CD4-positive, alpha-beta T cell treated with Interleukin-17A for 1 hour (primary cell): ENCODE measurements at places on chromosomes 1 and 21.

- no peak for DNase-seq
Observed at GRCh38 chr1:2405588-2406295, 6.6 kb downstream of the PEX10 start.

DNA sequence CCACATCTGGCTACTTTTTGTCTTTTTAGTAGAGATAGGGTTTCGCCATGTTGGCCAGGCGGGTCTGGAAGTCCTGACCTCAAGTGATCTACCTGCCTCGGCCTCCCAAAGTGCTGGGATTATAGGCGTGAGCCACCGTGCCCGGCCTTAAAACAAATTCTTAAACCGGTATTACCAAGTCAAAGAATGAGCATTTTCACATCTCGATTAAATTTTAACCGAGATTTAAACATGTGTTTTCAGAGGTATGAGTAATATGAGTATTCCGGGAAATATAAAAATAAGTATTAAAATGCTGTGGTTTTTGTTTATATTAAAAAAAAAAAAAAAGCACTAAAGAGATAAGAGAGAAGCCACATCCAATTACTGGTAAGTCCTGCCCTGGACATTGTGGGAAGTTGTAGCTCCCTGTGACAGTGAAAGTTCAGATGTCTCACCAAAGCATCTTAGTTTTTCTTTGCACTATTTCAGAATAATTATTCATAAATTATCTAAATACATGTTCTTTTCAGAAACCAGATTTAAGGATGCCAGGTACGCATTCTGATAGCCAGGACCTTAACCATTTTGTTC lies 24.9 kb downstream of the ZNF281 start:
- DNase-seq: no peak

DNA sequence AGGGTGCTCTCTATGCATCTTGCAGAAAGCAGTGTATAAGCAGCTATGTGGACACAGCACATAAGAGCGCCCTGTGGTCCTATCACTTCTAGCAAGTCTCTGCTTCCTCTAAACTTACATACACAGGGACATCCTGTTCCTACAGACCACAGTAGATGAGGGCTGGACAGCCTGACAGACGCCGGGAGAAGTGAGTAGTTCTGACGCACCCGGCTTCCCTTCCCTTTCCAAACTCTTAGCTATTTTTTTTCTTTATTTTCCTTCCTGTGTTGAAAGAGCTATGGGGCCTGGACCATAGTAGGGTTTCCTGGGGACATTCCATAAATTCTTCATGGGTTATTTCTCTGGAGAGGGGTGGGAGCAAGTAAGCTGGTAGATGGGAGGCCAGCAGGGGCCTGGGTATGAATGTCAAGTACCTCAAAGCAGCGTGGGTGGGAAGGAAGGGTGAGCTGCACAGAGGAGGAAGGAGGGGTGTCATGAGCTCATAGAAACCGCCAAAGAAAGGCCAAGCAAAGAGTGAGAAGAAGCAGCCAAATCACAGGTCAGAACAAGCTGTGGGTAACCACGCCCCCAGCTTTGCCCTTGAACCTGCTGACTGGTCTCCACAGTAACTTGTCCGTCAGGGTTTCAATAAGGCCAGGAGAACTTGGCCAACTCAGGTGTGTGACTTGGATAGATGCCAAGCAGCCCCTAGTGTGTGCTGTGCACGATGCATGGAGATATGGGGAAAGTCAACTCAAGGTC lies 36.6 kb downstream of the PLXNA2 start:
- DNase-seq: no peak

GRCh38 chr1:240598216-240599001 lies 13.5 kb downstream of the GREM2 start:
- DNase-seq: no peak

DNA sequence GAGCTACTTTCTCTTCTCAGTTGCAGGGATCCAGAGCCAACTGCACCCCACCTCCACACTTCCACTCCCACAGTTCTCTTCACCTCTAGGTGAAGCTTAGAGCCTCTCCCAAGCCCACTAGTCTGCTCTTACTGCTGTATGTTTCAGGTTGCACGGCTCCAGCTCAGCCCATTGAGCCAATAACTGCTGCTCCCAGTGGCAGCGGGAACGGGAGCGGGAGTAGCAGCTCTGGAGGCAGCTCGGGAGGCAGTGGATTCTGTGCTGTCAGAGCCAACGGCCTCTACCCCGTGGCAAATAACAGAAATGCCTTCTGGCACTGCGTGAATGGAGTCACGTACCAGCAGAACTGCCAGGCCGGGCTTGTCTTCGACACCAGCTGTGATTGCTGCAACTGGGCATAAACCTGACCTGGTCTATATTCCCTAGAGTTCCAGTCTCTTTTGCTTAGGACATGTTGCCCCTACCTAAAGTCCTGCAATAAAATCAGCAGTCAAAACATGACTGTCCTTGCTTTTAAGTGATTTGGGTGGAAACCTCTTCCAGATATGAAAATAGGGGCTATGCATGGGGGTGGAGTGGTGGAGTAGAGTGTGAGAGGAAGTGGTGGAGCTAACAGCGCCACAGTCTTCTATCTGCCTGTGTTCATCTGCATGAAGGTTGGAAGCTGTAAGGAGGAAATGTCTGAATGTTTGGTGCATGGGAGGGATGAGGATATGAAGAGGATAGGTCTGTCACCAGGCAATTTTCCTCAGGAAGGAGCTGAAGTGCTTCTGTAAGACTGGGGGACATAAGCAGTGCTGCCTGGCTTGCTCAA lies 29.6 kb downstream of the CHIA start:
- DNase-seq: no peak

DNA sequence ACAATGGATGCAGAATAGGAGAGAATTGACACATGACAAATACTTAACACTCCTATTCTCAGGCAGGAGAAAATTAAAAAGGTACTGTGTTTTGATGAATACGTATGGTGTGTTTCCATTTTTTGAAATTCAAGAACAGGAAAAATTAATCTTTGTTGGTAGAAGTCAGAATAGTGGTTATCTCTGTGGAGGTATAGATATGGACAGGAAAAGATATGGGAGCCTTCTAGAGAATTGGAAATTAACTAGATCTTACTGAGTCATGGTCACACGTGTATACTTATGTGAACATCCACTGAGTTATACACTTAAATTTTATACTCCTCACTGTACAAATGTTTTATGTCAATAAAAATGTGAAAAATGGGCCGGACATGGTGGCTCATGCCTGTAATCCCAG lies 9.9 kb upstream of the TUT4 start:
- DNase-seq: no peak

GRCh38 chr1:207316622-207317391 lies 4.7 kb upstream of the CD55 start:
- no peak for DNase-seq

GRCh38 chr1:64875101-64875500 lies 91.2 kb downstream of the JAK1 start:
- no peak for DNase-seq

GRCh38 chr21:43665879-43666278 lies 6.5 kb downstream of the RRP1B start:
- DNase-seq: no peak

- no peak for DNase-seq
Observed at GRCh38 chr1:98949166-98949565, 55.5 kb downstream of the PLPPR5 start.

DNA sequence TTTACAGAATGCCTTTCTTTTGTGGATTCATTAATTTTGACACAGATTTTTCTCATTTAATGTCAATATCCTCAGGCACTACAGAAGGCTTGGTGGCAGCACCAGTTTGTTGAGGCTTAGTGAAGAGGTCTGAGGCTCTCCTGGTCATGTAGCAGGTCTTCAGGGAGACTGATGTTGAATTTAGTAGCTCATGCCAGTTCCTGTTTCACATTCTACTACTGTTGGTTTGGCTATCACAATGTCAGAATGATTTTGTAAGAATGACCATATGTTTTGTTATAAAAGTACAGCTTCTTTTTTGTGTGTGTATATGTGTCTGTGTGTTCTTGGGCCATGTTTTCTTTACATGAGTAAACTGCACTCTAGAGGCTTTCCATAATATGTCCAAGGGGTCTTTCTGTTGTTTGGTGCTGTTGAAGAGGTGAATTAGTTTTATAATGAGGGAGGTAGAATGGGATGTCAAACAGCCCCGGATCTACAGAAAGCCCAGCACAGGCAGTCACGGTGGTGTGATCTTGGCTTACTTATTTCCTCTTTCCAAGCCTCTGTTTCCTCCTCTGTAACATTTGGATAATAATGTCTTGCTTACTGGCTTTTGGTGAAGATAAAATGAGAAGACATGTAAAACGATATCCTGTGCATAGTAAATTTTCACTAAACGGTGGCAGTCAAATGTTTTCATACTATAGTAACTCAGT lies 32.0 kb downstream of the C1orf21 start:
- DNase-seq: no peak

GRCh38 chr1:16300436-16300835 lies 51.8 kb downstream of the FBXO42 start:
- DNase-seq: no peak

- no peak for DNase-seq
Observed at GRCh38 chr1:210499956-210500355, 171.3 kb downstream of the HHAT start.

DNA sequence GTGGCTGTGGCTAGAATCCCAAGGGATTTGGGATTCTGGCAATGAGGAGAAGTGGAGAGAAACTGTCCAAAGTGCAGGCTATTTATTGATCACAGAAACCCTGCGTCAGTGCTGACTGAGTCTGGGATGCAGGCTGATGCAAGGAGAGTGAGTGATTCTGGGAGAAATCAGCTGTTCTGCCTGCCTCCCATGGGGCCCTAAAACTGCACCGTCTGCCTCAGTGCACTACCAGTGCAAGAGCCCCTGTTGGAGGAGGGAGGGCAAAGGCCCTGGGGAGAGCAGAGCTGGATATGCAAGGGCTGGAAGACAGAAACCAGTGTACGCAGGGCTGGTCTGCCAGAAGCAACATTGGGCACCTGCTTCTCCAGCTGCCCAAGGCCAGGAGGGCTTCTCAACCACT lies 42.6 kb downstream of the C1orf198 start:
- no peak for DNase-seq

DNA sequence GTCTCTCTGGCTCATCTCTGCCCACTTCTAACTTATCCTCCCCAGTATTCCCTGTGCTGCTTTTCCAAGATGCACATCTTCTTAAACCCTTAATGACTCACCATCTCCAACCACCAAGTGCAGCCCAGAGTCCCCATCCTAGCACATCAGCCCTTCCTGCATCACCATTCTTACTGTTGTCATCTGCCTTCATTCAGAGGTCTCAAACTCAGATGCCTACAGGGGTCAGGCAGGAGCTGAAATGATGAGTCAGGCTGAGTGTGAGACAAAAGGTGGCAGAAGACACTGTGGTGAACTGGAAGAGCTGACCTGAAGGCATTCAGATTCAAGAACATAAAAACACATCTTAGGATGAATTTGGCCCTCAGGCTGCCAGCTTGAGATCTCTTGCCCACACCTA lies 34.6 kb downstream of the OLFML2B start:
- no peak for DNase-seq

DNA sequence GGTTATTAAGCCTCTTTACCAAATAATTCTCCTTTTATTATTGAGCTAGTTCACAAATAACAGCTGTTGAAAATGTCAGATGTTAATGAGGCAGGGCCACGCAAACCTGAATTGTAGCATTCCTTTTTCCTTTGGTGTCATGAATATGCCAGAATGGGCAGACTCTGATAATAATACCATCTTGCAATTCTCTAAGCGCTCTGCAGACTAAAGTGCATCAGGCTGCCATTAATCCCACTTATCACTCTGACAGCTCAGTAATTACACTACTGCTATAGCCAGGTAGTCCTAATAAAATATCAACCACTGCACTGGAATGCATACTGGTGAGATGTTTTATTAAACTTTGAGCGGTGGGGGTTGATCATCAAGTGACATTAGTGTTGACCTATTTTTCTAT lies 177.7 kb downstream of the DPYD start:
- no peak for DNase-seq

DNA sequence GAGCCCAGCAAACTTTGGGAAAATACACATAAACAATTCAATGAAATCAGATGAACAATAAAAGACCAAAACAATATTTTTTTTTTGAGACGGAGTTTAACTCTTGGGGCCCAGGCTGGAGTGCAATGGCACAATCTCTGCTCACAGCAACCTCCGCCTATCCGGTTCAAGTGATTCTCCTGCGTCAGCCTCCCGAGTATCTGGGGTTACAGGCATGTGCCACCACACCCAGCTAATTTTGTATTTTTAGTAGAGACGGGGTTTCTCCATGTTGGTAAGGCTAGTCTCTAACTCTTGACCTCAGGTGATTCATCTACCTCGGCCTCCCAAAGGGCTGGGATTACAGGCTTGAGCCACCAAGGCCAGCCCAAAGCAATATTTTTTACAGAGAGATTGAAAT lies 1588.5 kb downstream of the BRINP3 start:
- no peak for DNase-seq

- DNase-seq: no peak
Observed at GRCh38 chr1:202632241-202632640, 78.0 kb downstream of the SYT2 start.

DNA sequence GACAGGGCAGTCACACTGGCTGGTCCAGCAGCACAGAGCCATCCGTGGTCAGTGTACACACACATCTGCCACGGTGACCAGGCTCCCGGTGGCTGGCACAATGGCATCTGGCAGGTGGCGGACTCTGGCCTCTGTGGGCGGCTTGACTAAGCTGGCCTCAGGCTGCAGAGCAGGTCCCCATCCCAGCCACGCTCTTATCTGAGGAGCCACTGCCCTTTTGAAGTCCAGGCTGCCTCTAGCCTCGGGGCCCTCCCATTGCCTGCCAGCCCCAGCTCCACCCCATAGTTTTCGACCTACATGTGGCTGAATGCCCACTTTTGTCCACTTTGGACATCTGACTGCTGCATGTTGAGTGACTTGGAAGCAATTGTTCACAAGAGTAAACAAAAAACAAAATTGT lies 29.9 kb upstream of the EDN2 start:
- DNase-seq: no peak

DNA sequence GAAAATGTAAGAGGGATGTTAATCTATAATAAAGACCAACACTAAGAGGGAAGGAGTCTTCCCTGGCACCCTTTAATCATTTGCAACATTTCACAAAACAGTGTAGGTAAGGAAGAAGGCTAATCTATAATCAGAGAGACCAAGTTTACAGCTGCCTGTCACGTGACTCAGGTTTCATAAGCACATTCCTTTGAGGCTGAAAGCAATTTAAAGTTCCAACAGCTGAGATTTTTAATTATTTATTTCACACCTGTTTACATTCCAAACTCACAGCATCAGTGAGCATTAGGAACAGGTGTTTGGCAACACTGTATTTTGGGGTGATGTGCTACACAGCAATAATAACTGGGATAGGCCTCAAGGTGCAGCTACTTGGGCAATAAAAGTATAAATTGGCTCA lies 75.7 kb upstream of the PGBD5 start:
- DNase-seq: no peak

DNA sequence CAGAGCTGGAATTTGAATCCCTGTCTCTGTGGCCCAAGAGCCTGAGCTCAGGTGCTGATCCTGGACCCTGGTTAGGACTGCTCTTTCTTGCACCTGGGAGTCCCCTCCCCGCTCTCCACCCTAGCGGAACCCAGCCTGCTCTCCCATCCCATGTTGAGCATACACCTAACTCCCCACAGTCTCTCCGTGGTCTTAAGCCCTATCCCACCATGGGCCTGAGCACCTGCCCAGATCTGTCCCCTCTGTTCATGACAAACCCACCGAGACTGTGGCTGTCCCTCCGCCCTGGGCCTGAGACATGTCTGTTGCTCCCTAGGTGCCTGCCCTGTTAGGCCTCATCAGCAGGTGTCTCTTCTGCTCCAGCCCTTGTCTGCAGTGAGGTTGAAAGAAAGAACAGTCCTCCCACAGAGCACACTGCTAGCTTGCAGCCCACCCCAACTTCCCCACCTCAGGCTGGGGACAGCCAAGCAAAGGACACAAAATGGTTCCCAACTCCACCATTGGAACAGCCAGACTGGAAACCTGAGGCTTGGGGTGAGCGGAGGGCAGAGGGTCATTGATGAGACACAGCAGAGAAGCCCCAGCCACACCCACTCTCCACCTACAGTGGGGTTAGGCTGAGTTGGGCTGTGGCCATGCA lies 118.5 kb downstream of the MATN1 start:
- no peak for DNase-seq
